ENCODE measurements at places on chromosomes 1 and 21.

- no peak for DNase-seq
Measured at GRCh38 chr1:31811605-31812004, 4.2 kb downstream of the SPOCD1 start.

- no peak for DNase-seq
Measured at GRCh38 chr1:69404486-69404885, 163.2 kb upstream of the LRRC7 start.

- peak; percentile 88 for DNase-seq
Measured at GRCh38 chr1:230310381-230311163, 115.6 kb downstream of the PGBD5 start.

- DNase-seq = no peak
Measured at GRCh38 chr1:205257735-205258134, 30.0 kb downstream of the TMCC2 start.

DNA sequence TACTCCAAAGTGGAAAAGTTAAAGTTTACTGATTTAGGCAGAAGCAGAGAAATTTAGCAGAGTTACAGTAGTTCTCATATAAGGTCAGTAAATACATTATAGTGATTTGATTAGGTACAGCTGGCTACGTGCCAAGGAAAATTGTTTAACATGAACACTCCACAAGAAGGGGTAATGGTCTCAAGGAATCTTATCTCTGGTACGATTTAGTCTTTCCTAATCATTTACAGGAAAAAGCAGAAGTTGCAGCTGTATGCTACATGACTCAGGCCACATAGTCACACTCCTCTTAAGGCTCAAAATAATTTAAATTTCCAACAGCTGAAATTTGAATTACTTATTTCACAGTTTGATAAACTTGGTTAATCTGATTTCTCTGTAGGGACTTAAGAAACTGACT is 36.9 kb upstream of the OR2B11 start:
- DNase-seq = peak; percentile 90

GRCh38 chr21:15638856-15639549 is 90.8 kb upstream of the USP25 start:
- no peak for DNase-seq

GRCh38 chr1:226092965-226093364 is 30.4 kb downstream of the H3-3A start:
- DNase-seq = no peak

DNA sequence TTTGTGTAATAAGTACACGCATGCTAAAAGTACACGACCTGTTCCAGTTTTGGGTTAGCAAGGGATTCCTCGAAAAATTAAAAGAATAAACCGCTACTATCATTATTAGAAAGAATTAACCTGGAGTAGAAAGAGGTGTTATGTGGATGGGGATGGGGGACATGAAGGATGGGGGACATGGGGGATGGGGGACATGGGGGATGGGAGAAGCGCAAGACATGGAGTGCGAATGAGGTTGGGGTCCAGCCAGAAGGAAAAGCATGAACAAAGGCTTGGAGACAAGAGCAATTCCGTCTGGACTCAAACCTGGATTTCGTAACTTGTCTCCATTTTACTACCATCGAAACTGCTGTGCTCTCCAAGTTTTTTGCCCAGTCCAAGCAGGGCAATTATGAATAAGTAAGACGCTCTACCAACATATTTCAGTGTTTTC is 591 bp upstream of the KDM1A start:
- peak; percentile 43 for DNase-seq

DNA sequence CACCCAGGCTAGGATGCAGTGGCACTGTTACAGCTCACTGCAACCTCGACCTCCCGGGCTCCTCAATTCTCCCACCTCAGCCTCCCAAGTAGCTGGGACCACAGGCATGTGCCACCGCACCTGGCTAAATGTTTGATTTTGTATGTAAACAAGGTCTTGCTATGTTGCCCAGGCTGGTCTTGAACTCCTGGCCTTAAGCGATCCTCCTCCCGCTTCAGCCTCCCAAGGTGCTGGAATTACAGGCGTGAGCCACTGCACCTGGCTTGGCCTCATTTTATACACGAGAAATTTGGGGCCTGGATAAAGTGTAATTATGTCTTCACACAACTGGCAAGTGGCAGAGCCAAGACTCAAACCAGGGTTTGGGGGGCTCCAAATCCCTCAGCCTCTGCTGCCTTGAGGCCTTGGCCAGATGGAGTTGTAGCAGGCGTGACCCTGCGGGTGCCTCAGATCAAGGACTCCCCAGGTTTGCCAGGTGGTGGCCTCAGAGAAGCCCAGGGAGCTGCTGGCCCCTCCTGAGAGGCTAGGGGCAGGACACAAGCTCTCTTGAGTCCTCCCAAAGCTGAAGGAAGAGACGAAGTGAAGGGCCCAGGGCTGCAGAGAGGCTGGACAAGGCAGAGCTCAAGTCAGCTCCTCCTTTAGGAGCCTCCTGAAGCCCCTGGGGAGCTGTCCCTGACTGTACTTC is 61.7 kb downstream of the MDM4 start:
- DNase-seq = no peak

DNA sequence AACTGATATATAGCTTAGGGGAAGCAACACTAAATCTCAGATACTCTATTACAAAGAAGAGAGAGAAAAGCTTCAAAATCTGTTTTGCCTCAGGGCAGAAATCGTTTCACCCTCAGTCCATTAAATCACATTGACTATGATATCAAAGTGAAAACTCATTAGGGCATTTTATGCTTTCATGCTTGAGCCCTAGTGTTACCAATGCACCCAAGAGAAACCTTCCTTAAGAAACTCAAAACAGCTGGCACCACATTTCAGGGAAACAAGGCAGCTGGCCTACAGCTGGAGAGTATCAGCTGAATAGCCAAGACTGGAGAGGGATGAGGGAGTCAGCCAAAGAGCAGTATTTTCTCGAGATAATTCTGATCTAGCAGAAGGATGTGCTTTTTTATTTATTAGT is 14.9 kb downstream of the COLGALT2 start:
- DNase-seq = no peak

- DNase-seq = peak; percentile 86
Measured at GRCh38 chr1:37682334-37682987, 9.9 kb upstream of the CDCA8 start.

GRCh38 chr1:209733409-209734192 is 22.3 kb upstream of the TRAF3IP3 start:
- DNase-seq = no peak

GRCh38 chr1:24154215-24154614 is 11.3 kb upstream of the IL22RA1 start:
- DNase-seq = no peak

GRCh38 chr1:206145771-206146290 is 28.6 kb upstream of the AVPR1B start:
- DNase-seq = no peak

DNA sequence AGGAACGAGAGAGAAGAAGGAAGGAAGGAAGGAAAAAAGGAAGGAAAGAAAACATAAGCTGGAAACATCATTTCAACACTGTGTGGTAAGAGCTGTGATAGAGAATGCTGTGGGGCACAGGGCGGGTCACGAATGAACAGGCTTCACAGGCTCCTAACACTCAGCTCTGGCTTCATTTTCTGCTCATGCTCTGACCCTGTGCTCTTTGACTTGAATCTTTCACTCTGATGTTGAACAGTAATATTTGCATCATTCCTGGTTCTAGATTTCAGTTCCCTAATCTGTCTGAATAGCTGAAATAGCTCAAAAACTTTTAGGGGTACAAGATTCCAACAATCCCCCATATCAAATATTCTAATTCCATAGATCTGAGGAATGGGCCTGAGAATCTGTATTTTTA is 207.3 kb downstream of the LHX8 start:
- DNase-seq = no peak

GRCh38 chr1:156704930-156705320 is 458 bp downstream of the CRABP2 start:
- DNase-seq = no peak

DNA sequence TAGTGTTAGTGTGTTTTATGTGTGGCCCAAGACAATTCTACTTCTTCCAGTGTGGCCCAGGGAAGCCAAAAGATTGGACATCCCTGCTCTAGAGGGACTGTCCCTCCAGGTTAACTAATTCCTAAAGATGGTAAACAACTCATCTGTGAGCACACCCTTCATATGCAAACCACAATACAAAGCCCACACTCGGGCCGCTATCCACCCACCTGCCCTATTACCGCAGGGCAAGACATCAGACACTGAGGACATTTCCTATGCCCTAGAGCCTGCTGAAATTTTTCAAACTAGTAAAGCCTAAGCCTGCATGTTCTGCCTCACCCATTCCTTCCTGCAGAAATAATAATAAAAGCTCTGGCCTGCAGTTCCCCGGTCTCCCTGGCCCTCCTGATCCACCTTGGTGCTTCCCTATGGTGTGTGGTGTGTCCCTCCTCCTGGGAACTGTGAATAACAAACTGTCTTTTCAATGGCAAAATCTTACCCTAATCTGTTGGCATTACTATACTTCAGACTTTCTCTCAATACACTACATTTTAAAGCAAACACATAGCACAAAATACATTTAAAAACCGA is 39.3 kb upstream of the NTPCR start:
- DNase-seq = no peak

DNA sequence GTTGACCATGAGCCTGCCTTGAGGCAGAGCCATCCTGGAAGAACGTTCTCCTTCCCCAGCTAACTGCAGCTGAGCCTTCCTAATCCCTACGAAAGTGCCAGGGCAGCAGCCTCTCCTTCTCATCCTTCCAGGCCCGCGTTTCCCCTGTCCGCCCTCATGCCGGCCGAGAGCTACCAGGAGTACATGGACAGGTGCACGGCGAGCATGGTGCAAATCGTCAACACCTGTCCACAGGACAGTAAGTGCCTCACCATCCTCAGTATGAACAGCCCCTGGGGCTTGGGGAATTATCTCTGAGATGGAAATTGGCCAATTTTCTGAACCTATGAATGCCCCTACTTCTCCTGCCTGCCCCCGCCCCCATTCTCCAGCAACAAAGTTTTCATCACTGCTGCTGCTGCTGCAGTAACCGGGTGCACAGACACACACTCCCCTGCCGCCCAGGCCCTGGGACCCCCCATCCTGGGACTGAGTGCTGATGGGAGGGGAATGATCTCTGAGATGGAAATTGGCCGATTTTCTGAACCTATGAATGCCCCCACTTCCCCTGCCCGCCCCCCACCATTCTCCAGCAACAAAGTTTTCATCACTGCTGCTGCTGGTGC is 39.6 kb downstream of the UBASH3A start:
- no peak for DNase-seq

GRCh38 chr1:157490467-157491165 is 61.7 kb downstream of the FCRL5 start:
- peak; percentile 88 for DNase-seq

GRCh38 chr1:156749419-156750118 is 1.9 kb downstream of the HDGF start:
- peak; percentile 76 for DNase-seq

DNA sequence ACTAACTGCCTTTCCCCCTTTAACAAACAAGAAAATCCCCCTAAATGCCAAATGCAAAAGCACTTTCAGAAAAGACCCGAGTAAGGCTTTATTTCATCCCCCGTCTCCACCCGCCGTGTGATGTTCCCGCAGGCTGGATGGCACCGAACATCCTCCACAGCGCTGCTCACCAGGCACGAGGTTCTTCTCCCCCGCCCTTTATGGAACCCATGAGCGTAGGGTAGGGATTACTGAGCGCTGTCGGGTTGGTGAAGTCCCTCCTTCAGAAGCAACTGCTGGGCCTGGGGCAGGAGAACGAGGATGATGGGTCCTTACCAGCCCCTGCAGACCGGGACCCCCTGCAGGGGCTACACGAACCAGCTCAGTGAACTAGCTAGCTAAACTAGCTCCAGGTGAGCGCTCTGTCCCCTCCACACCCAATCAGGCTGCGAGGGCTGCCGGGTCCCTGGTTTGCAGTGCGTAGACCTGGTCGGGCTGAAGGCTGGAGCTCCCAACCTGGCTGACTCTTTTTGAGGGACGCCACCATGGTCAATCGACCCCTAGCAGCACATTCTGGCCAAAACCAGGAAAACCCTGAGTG is 80.4 kb downstream of the ITPKB start:
- no peak for DNase-seq

DNA sequence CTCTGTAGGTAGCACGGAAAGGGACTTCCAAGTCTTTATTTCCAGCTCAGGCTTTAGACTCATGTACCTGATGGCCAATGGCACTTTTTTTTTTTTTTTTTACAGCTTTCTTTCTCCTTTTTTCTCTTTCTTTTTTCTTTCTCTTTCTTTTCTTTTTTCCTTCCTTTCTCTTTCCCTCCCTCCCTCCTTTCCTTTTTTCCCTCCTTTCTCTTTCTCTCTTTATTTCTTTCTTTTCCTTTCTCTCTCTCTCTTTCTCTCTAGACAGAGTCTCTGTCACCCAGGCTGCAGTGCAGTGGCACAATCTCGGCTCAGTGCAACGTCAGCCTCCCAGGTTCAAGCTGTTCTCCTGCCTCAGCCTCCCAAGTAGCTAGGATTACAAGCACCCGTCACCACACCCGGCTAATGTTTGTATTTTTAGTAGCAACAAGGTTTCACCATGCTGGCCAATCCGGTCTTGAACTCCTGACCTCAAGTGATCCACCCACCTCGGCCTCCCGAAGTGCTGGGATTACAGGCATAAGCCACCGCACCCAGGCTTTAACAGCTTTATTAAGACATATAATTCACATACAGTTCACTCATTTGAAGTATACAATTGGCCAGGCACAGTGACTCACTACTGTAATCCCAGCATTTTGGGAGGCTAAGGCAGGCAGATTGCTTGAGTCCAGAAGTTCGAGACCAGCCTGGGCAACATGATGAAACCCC is 5.1 kb upstream of the DCAF8 start:
- no peak for DNase-seq

GRCh38 chr1:38815903-38816627 is 43.5 kb downstream of the RRAGC start:
- DNase-seq = peak; percentile 96

DNA sequence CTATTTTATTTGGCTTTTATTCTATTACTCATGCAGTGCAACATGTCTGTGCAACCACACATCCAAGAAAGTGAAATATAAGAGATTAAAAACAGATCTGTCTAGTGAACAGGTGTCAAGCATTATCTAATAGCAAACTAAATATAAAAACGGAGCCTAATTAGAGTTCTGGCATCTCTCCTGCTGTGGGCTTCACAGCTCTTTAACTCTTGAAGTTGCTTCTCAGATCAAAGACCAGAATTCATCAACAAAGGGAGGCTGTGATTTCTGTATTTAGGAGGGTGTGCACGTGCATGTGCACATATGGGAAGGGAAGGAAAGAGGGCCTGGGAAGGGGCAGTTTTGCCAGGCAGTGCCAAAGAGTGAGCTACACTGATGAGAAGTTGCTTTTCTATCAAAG is 81.0 kb downstream of the MIS18A start:
- DNase-seq = no peak

DNA sequence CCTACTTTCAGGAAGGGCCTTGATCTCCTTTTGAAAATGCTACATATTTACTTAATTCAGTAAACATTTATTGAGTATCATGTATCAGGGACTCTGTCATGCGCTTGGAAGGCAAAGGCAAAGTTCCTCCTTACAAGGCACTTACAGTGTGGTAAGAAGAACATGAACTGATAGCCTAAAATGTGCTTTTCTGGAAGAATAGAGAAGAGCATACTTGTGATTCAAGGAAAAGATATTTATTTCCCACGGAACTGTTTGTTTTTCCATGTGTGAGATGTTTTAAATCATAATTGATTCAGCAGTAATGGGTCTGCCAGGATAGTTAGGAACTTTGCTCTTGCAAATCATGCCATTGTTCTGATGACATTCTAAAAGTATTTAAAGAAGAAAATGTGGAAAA is 110.1 kb upstream of the ZNHIT6 start:
- DNase-seq = no peak

All from hematopoietic multipotent progenitor cell treated with erythropoietin and hydrocortisone succinate and interleukin-3 and kit ligand, for 4 days (in vitro differentiated cells).